Stimulated activated CD8-positive, alpha-beta memory T cell treated with anti-CD3 and anti-CD28 coated beads, Interleukin-12 subunit alpha, Interleukin-12 subunit beta, amount 100 ng/mL, for 4 hours (primary cell): ENCODE measurements at places on chromosomes 11 and 22.

DNA sequence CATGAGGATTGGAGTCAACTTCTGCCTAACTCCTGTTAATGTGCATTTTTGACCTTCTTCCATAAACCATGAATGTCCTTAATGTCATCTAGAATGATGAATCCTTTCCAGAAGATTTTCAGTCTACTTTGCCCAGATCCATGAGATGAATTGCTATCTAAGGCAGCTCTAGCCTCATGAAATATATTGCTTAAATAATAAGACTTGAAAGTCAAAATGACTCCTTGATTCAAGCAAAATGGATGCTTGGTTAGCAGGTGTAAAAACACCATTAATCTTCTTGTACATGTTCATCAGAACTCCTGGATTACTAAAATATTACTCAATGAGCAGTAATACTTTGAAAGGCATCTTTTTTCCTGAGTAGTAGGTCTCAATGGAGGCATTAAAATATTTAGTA lies 238.5 kb upstream of the ZC3H12C start:
- no peak for DNase-seq

- DNase-seq, result no peak
Observed at GRCh38 chr11:115527534-115528125, 23.4 kb upstream of the CADM1 start.

- no peak for DNase-seq
Observed at GRCh38 chr11:67633758-67634365, 4.1 kb upstream of the NUDT8 start.

GRCh38 chr11:132792341-132793140 lies 739.8 kb downstream of the OPCML start:
- no peak for DNase-seq

DNA sequence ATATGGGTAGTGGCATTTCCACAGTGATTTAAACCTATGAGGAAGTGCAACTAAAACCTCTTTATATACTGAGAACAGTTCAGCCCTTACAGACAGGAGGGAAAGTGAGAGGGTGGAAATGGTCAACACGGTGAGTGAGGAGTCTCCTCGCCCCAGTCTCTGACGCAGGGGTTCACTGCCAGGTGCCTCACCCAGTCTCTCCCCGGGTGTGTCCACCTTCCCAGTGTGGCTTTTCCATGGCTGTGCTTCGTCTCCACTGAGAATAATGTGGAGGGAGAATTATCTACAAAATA lies 116.6 kb upstream of the TOP3B start:
- no peak for DNase-seq

- DNase-seq, result no peak
Observed at GRCh38 chr22:31243339-31244045, 31.4 kb downstream of the LIMK2 start.

DNA sequence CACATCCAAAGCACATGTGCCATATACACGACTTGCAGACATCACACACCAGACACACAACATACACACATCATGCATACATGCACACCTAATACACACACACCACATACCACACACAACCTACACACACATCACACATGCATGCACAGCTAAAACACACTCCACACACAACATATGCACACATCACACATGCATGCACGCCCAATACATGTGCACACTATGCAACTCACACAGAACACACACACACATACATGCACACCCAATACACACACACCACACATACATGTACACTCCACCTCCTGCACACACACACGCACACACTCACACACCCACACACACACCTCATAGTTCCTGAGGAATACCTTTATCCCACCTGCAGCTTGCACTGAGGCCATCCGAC lies 436.0 kb downstream of the MIAT start:
- no peak for DNase-seq

GRCh38 chr11:22635689-22636088 lies 10.1 kb upstream of the FANCF start:
- no peak for DNase-seq

- peak; percentile 24 for DNase-seq
Observed at GRCh38 chr11:77151804-77152509, 23.9 kb downstream of the MYO7A start.

DNA sequence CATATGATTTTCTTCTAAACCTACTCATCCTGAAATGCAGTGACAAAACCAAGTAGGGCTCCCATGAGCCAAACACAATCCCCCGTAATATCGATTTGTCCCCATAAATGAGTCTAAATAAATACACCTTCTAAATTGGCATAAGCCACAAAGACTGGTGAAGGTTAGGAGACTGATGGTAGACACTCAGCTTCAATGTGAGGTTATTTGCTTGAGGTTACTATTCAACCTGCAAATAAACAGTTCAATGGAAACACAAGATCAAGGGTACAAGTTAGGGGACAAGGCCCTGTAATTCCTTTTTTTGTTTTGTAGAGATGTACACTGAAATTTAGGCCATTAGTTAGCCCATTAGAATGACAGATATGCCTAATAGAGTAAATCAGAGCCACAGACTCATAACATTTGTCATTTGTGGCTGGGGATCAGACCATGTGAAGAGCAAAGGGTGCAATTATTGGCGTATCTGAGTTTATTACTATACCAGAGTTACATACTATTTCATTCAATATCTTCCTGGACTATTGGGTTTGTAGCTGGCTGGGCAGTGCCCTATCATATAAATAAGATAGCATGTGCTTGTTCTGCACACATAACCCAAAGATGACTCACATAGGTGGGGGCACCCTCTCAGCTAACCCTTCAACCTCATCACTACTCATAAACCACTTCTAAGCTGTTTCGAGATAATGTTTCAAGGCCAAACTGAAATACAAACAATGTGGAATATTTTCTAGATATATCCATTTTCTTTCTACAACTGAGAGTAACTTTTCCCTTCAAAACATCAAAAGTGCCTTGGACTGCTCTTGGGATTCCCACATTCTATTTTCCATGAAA lies 695.3 kb downstream of the KCNA4 start:
- no peak for DNase-seq

DNA sequence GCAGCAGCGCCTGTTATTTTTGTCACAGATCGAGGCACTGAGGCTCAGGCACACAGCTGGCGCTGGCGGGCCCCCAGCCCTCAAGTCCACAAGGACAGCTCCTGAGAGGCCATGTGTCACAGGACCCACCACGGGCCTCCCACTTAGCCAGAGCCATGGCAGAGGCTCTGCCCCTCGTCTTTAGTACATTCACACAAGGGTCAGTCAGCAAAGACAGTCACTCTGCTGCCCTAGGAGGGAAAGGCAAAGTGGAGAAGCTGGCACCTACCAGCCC lies 29.1 kb downstream of the GNAZ start:
- DNase-seq, result no peak

GRCh38 chr11:11481371-11481770 lies 128.3 kb upstream of the CSNK2A3 start:
- DNase-seq, result no peak
